ENCODE measurements at places on chromosomes 16 and 17.

DNA sequence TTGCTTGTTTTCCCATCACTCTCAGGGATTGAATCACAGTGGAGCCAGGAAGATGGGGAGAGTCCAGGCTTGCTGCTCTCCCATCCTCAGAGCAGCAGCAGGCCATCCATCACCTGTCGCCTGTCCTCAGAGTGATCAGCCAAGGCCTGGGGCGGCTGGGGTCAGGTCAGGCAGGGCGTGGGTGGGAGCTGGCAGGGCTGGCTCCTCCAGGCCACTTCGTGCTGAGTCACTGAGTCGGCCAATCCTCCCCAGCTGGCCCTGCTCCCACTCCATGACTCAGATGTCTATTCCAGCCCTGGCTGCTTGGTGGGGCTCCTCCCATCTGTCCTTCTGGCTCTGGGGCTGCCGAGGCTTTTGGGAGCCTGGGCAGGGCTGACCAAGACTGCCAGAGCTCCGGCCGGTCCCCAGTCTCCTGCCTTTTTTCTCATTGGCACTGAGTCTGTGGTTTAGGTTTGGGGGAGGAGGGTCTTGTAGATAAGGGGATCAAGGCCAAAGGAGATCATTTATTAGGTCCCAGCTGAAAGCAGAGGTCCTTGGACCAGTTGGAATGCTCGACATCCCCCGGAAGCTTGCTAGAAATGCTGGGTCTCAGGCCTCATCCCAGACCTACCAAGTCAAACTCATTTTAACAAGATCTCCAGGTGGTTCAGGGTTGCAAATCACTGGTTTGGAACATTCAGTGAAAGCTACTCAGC is 72.7 kb downstream of the ABCC1 start:
- DNase-seq, result no peak

- no peak for DNase-seq
Observed at GRCh38 chr17:81455387-81455786, 57.2 kb downstream of the ACTG1 start.

DNA sequence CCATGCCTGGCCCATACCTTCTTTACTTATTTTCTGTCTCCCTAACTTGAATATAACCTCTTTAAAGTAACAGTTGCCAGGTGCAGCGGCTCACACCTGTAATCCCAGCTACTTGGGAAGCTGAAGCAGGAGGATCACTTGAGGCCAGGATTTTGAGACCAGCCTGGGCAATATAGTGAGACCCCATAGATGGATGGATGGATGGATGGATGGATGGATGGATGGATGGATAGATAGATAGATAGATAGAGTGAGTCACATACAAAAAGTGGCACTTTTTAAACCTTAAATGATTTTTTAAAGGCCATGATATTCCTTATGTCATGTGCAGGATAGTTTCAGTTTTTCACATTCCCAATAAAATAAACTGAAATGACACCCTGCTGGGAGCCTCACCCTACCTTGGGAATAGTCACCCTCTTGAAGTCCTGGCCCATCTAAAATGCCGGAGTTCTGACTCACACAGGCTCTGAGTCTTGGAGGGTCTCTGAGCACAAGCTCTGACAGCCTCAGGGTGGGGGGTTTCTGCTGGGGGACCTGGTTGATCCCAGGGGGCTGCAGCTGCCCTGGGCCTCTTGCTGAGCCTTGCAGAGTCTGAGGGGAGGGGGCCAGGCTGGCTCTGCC is 26.2 kb downstream of the CPNE2 start:
- DNase-seq, result no peak

- DNase-seq, result no peak
Observed at GRCh38 chr17:79616801-79617200, 6.0 kb upstream of the RBFOX3 start.

GRCh38 chr16:27721531-27722181 is 171.7 kb downstream of the KATNIP start:
- no peak for DNase-seq
